ENCODE measurements at places on chromosomes 6 and 20.

DNA sequence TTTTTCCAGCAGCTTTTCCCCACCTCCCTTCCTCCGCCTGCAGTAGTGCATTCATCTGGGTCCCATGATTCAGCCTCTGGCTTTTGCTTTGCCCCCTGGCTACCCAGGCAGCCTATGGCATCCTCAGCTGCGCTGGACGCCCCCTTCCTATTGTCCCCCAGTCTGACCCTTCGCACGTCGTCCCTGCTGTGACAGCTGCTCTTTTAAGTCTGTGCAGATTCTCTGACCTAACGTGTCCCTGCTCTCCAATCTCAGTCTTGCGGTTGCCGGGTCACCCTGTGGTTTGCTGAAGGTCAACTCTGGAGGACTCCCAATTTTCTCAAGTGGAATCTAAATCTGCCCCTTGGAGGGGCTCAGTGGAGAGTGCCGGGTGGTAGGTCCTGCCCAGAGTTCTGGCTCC, 294.3 kb downstream of the CDC5L start:
- DNase-seq, result no peak

- no peak for DNase-seq
Observed at GRCh38 chr6:147035886-147036285, 168.3 kb upstream of the STXBP5 start.

- no peak for DNase-seq
Observed at GRCh38 chr6:84718038-84718955, 46.1 kb downstream of the TBX18 start.

GRCh38 chr6:54282186-54282585, 26.1 kb upstream of the TINAG start:
- DNase-seq, result no peak

GRCh38 chr6:132995009-132995408, 180.6 kb downstream of the RPS12 start:
- no peak for DNase-seq

DNA sequence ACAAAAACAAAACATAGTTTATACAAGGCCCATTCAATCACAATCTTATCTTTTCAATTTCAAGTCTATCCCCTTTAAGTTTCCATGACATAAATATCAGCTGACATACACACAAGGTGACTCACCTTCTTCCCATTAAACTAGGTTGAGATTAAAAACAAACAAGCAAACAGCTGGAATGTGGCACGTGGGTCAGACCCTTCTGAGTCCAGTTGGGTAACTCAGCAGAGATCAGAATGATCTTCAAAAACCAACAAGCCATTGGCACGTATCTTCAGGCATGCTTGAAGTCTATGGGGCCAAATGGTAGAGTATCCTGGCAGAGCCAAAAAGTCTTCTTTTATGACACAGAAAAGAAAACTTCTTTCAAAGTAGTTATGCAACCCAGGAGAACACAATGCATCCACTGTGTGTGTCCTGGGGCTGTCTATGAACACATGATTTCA, 603.5 kb upstream of the CITED2 start:
- DNase-seq, result no peak

DNA sequence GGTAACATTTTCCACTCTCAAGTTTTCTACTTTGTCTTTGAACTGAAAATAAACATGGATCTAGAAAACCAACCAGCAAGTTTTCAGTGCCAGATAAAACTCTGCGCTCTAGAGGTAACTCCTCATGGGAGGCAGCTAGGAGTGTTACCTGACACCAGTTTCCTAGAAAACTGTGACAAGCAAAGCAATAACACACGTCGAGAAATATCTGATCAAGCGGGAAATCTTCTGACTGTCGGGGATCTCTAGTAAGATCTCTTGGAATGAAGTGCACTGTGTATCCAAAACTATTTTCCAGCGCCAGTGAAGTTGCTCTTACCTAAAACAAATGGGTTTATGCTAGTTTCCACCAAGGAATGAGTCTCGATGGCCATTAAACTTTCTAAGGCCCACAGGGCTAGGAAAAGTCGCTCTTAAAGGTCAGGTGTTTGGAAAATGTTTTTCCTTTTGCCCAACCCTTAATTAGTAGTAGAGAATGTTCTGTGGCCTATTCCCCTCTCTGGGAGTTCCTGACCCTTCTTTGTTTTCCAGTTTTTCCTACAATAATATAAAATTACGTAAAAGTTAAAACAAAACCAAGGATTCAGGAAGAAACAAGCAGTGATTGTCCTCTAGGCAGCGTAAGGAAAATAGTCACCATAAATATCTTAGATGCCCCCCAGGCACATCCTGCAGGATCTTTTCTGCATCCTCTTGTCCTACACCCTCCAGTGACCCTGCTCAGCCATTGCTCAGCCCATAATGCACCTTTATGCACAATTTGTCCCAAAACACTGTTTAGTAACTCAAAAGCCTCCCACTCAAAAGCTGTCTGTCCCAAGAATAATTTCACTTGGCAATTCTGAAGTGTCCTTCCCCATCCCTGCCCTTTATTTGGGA, 137.7 kb upstream of the AKAP12 start:
- no peak for DNase-seq

DNA sequence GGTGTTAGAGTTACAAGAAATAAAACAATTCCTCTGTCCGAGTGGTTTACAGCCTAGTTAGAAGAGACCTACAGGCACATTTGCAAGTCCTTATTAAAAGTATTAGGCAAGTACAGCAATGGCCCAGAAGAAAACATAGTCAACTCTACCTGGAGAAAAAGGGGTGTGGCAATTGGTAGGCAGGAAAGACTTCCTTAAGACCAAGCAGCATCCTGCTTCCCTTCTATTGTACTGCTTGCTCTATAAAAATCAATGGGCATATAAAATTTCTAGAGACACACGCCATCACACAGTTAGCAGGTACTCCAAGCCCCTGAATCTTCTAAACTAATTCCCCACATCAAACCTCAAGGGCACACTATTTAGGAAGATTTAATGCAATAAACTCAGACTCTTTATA, 185.6 kb downstream of the ATXN1 start:
- DNase-seq, result no peak

DNA sequence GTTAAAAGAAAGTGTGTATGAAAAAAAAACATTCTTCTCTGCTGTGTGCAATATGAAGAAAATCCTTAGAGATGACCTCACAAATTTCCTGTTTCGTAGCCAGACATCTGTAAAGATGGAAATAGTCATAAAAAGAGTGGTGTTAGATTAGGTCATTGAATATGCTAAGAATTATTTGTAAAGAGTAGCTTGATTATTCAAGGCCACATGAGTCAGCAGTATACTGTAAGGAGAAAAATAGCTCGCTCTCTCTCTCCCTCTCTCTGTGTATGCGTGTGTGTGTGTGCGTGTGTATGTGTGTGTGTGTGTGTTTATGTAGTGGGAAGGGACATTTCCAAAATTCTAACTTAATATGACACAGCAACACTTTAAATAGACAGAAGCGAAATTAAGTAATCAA, 78.8 kb downstream of the PTCHD4 start:
- DNase-seq, result no peak

DNA sequence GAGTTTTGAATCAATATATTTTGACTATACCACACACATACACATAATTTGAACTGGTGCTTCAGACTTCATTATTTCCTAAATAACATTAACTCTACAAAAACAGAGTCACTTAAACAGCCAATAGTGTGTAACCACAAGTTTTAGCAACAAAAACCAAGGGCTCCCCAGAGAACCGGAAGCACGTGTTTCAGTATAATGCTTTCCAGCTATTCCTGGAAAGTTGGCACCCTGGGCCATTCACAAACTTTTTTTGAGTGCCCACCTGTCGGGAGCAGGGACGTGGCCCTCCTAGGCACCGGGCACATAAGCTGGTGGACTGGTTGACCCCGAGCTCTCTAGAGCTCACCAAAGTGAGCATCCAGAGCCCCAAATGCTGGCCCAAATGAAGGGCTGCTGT, 1.9 kb upstream of the SLC35D3 start:
- DNase-seq, result no peak

- DNase-seq, result no peak
Observed at GRCh38 chr20:24779946-24780345, 169.1 kb upstream of the CST7 start.

DNA sequence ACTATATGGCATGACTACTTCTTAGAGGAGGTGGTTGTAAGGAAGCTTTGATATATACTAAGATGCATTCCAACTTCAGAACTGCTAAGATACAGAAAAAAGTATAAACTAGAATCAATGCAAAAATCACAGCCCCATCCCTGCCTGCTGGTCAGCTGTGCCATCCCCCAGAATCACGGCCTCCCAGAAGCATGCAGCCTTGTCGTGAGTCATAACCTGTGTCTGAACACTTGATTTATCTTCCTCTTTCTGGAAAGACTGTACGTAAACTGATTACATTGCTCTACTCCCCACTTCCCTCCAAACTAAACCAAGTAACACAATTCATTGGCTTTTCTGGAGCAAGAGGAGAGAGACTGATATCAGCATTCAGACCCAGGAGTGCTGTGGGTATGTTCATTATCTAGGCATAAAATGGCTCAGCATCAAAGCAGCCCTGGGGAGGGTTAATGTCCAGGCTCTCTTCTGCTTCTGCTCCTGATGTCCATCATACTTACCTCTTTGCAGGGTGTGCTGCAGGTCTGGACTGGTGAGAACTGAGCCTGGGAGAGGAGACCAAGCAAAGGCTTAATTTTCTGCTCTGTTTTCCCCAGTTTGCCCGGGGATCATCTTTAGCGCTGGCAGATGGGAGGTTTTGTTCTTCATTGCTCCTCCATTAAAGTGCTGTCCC, 18.4 kb downstream of the SCP2D1 start:
- DNase-seq, result no peak

DNA sequence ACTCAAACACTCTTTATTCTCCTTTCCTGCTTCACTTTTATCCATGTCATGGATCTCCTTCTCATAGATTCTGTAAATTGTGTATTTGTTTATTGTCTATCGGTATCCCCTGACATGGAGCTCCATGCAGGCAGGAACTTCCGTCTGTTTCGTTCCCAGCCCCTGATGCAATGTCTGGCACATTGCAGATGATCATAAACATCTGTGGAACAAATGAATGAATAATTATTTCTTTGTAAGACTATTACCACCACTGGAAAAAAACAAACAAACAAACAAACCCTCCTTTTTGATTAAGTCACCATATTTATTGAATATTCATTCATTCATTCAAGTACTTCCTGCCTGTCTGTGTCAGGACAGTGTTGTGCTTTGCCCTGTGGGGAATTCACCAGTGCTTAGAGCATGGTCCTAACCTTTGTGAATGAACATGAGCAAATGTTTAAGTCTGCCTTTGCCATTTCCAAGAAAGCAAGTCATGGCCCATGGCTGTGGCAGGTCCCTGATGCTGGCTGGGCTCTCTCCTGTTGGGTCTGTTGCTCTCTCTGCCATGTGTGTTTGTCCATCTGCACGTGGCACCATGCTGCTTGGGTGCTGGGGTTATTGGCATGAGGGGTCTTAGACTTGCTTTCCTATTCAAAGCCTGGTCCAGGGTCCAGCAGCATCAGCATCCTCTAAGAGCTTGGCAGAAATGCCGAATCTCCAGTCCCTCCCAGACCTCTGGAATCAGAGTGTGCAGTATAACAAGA, 47.5 kb upstream of the NAA20 start:
- no peak for DNase-seq

- no peak for DNase-seq
Observed at GRCh38 chr6:40315060-40315459, 272.1 kb downstream of the LRFN2 start.

GRCh38 chr6:167529444-167530335, 204.8 kb downstream of the TTLL2 start:
- no peak for DNase-seq

DNA sequence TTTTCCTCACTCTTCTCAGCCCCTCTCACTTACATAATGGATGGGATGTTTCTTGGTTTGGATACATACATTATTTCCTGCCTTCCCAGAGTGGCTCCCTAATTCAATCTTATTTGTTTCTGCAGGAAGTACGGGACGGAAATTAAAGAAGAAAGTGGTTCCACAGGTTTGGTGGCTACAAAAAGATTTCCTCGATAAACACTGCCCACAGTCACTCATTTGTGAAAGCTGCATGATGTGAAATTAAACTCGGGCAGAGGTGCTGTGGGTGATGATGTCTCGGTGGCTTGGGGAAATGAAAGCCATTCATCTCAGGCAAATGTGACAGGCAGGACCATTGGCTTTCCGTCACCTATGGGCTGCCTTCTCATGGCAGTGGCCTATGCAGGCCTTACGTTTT, 119.5 kb upstream of the KCNG1 start:
- no peak for DNase-seq

GRCh38 chr6:78867020-78867369, 356 bp upstream of the IRAK1BP1 start:
- peak; percentile 0 for DNase-seq

GRCh38 chr20:21182832-21183563, 57.1 kb downstream of the KIZ start:
- no peak for DNase-seq

DNA sequence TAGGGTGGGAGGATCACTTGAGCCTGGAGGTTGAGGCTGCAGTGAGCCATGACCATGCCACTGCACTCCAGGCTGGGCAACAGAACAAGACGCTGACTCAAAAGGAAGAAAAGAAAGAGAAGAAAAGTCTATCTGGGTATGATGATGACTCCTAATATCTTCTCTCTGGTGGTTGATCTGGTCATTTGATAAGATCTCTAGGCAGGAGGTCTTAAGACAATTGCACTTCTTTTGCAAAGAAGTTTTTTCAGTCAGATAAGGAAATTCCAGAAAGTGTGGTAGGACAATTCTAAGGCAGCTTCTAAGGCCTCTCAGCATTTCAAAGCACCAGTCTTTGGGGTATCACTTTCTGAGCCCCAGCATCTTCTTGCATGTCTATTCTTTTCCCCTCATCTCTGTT, 7.7 kb upstream of the AIF1 start:
- DNase-seq, result no peak

GRCh38 chr6:138106665-138107077, 548 bp downstream of the PERP start:
- DNase-seq, result no peak

GRCh38 chr20:58706975-58707681, 14.5 kb downstream of the NPEPL1 start:
- no peak for DNase-seq

DNA sequence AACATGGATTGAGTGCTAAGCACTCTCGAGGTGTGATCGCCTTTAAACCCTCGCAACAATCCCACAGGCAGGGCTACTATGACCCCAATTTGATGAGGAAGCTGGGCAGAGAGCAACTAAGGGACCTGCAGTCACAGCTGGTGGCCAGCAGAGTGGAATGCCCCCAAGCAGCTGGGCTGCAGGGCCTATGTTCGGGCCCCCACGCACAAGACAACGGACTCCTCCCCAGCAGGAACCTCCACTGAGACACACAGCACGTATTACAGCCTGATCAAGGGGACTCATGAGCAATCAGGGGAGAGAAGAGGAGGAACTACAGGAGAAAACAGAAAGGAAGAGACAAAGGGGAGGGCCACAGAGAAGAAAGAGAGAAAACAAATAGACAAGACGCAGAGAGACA, 21.7 kb downstream of the CST7 start:
- DNase-seq, result no peak

GRCh38 chr20:50774515-50774914, 20.3 kb upstream of the BCAS4 start:
- DNase-seq, result no peak

DNA sequence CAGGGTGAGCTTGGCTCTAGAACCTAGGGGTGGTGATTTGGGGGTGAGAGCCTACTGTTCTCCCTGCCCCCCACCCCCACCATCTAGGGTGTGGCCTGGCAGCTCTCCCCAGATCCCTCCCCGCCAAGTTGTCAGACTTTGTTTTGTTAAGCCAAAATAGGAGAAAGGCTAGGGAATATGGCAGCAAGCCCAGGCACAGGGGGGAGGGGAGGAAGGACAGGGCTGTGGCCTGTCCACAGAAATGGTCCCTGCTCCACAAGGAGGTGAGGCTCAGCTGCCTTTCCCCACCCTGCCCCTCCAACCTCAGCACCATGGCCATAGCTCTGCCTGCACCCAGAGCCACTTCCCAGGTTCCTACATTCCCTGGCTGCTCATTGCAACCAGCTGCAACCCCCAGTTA, 17.2 kb downstream of the SCUBE3 start:
- DNase-seq, result no peak
